ENCODE measurements at places on chromosomes 3 and 15.
A peak's percentile ranks its signal among the peaks of the same experiment; 100 is the strongest.

- no peak for DNase-seq
Measured at GRCh38 chr3:112346491-112347122, 13.7 kb downstream of the CD200 start.

GRCh38 chr3:34449305-34449704 is 650.9 kb downstream of the PDCD6IP start:
- DNase-seq: no peak

- DNase-seq: no peak
Measured at GRCh38 chr15:48624700-48625099, 20.8 kb downstream of the FBN1 start.

GRCh38 chr3:170207717-170208116 is 14.5 kb upstream of the PRKCI start:
- no peak for DNase-seq

- peak; percentile 22 for DNase-seq
Measured at GRCh38 chr15:64355348-64355943, 527 bp downstream of the CSNK1G1 start.

DNA sequence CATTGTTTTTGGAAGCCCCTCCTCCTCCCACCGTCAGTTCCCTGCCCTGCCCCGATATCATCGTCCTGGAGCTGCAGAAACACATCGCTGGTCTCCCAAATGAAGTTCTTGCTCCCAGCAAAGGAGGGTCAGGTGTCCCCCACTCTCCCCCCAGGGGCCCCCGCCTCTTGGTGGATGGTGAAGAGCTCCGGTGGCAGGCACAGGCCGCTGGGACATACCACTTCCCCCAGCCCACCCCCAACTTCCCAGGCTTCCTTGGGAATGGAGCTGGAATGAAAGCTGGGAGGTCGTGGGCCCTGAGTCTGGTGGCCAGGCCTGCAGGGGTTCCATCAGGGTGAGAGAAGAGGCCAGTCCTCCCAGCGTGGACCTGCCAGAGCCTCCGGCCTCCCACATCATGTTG is 137.7 kb downstream of the CHSY1 start:
- DNase-seq: no peak

GRCh38 chr15:55279746-55280351 is 9.8 kb downstream of the RAB27A start:
- no peak for DNase-seq

GRCh38 chr15:57138349-57138788 is 219.9 kb downstream of the TCF12 start:
- peak; percentile 19 for DNase-seq

DNA sequence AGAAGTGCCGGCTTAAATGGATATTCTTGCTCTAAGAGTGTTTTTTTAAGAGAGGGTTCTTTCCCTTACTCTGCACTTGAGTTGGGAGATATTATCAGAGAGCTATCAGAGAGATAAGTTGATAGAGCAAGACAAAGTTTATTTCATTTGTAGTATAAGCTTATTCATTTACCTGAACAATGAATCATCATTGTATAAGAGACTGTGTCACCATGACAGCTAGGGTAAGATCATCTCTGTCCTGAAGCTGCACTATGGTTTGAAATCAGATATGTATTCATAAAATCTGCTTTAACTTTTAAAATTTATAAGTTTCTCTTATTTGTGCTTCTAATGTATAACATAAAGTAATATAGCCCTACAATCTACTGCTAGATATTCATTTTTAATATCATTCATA is 128.1 kb upstream of the ARL6 start:
- no peak for DNase-seq

DNA sequence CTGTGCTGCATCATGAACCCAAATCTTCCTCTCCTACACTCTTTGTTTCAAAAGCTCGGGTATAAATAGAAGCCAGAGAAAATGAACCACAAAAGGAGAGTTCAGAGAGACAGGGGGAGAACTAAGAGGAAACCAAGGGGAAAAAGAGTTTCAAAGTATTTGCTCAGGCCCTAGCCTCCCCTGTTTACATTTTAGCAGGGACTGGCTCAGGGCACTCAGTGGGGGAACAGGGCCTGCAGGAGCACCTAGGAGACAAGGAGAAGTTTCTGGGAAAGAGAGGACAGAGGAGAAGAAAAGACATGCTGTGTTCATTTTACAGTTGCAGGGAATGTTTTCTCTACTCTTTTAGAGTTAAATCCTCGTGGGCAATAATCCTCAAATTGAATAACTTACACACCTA is 8.5 kb upstream of the IL17RD start:
- DNase-seq: no peak

GRCh38 chr3:194691481-194692283 is 6.0 kb downstream of the FAM43A start:
- DNase-seq: no peak

- DNase-seq: no peak
Measured at GRCh38 chr15:52734329-52734728, 55.1 kb upstream of the ATOSA start.

GRCh38 chr3:157384031-157384430 is 52.6 kb upstream of the PTX3 start:
- no peak for DNase-seq

DNA sequence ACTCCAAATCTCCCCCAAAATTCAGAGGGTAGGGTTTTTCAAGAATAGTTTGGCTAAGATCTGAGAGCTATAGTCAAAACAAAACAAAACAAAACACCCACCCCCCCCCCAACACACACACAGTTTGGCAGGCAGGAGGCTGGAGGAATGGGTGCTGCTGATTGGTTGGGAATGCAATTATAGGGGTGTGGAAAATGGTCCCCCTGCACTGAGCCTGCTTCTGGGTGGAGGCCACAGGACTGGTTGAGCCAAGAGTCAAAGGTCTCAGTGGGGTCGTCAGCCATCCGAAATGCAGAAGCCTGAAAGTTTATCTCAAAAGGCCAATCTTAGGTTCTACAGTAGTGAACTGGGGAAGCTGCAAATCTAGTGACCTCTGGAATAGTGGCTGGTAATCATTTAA is 2.5 kb upstream of the HACD2 start:
- no peak for DNase-seq

DNA sequence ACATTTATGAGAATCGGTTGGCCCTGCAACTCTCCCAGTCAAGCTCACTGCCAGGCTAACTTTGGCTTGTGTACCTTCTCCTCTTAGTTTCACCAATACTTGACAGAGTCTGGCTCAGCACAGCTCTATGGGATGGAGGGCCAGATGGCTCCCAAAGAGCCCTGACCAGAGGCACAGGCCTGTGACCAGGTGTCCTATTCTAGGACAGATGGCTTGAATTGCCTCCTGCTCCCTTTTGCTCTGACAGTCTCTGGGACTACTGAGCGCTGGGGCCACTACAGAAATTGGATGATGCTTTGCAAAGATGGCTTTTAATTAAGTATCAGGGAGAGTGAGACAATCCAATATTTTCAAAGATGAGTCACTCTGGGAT is 10.3 kb upstream of the ARID3B start:
- DNase-seq: no peak

GRCh38 chr3:60246361-60246760 is 1004.9 kb downstream of the FHIT start:
- no peak for DNase-seq

GRCh38 chr3:190019844-190020243 is 100.9 kb downstream of the P3H2 start:
- DNase-seq: no peak

- DNase-seq: no peak
Measured at GRCh38 chr3:154275965-154276364, 48.3 kb downstream of the DHX36 start.

DNA sequence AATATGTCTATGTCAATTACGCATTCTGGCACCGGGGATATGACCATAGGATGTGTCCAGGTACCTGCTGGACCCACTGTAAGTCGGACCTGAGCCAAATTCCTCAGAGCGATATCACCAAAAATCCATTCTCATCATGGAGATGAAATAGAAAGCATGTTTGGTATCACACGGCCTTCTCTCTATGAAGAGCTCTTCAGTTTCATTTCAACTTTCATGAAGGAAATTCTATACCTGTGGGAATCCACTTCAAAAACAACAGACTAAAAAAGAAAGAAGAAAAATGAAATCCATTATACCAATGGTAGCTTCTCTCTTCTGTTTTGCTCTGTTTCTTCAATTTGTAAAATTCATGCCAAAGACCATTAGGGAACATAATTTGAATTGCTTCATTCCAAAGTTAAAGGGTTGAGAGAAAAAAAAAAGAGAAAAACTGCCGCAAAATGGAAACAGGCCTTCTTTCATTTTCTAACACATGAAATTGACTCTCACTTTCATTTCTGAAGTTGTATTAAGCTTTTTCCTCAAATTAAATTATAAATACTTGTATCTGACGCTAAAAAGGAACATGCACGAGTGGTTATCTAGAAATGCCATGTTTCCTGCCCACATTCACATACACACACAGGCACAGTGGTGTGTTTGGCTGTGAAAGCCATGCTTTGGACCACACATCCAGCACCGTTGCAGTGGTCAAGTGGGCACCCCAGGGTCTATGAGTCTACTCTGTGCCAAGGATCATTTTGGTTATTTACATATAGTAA is 46.9 kb upstream of the DIPK2A start:
- DNase-seq: no peak

DNA sequence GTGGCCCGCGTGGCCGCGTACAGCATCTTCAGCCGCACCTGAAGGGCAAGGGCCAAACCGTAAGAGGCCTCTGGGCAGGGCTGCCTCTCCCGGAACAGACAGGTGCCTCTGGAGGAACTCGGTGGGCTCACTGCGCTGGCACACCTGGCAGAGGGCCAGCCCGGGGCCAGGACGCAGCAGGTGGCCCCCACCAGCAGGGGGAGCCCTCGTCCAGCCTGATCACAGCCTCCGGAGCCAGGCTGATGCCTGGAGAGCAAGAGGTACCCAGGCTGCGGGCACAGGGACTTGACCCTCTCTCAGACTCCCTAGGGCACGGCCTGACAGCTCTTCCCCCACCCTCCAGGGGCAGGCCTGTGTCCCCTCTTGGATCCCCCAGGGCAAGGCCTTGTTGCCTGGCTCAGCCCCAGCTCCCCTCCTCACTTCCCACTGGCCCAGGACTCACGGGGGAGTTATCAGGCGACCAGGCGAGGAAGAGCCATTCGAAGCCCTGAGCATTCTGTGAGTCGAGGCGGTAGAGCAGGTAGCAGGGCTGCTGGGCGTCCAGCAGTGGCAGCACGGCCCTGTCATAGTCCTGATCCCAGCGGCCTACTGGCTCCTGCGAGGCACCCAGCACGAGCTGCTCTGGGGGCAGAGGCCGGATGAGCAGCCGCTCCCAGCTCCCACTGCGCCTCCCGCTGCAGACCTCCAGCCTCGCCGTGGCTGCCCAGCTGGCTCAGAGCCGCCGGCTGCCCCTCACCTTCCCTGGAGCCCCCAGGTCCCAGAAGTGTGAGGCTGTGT is 6.2 kb upstream of the TLR9 start:
- DNase-seq: peak; percentile 64

- no peak for DNase-seq
Measured at GRCh38 chr3:141370065-141370533, 1.8 kb downstream of the ZBTB38 start.

- no peak for DNase-seq
Measured at GRCh38 chr15:51625236-51625635, 2.7 kb upstream of the DMXL2 start.
